ENCODE measurements at places on chromosomes 2 and 18.

DNA sequence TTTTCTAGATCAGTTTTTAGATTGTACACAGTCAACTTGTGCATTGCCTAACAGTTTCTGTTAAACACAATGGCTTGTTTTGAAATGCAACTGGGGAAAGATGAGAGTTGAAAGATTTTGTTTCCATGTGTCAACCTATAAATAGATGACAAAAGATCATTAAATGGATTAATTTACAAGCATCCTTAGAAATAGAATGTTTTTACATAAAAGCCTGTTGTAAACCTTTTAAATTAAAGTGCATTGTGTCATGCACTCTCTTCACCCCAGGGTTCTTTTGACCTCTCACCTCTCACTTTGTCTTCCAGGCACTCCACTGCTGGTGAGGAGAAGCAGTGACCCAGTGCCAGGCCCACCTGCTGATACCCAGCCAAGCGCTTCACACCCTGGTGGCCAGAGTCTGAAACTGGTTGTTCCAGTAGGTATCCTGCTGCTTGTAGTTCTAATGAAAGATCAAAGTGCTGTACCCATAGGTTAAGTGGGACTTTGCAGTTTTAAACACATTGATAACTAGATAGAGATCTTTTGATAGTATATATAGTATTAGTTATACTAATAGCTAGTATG lies 502.1 kb downstream of the PARD3B start:
- DNase-seq, result no peak

GRCh38 chr2:37414470-37414949 lies 70.1 kb downstream of the QPCT start:
- peak; percentile 58 for DNase-seq

GRCh38 chr2:62307469-62308389 lies 111.8 kb downstream of the B3GNT2 start:
- no peak for DNase-seq

- DNase-seq, result no peak
Measured at GRCh38 chr2:240258685-240259084, 118.2 kb upstream of the OTOS start.

DNA sequence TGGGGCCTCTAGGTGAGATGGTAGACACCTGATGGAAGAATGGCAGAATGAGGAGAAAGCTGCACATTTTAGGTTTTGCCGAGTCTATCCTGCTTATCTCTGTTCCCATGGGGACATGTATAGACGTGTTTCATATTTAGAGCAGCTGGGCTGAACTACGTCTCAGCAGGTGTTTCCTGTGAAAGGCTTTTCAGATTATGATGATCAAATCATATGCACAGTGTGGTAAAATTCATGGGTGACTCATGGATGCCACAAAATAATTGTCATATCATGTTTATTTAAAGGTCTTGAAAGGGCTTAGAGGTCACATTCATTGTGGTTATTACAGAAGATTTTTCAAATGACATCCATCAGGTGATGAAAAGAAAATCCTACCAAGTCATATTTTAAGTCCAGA lies 90.5 kb downstream of the ICOS start:
- DNase-seq, result no peak

- DNase-seq, result no peak
Measured at GRCh38 chr18:12373116-12373770, 3.8 kb downstream of the AFG3L2 start.

- no peak for DNase-seq
Measured at GRCh38 chr2:206918263-206918662, 21.1 kb upstream of the CPO start.

DNA sequence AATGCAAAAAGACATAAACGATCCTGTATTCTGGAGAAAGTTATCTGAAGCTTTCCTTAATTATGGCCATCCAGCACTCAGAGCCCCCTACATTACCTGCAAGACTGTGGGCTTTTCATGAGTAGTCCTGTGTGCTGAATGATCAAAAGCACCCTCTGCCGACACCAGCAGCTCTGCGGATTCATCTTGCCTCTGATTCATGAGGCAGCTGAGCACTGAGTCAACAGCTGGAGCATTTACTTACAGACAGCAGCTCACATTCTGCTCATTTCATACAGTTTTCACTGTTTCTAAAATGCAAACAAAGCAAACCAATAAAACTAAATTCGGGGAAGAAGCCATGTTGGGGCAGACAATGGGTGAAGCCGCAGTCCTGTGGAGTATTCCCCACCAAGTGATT lies 886.5 kb downstream of the CNTNAP5 start:
- peak; percentile 65 for DNase-seq
